NCI-H2029 (cell line): ENCODE measurements at places on chromosomes 1 and 21.
A peak's percentile ranks its signal among the peaks of the same experiment; 100 is the strongest.

DNA sequence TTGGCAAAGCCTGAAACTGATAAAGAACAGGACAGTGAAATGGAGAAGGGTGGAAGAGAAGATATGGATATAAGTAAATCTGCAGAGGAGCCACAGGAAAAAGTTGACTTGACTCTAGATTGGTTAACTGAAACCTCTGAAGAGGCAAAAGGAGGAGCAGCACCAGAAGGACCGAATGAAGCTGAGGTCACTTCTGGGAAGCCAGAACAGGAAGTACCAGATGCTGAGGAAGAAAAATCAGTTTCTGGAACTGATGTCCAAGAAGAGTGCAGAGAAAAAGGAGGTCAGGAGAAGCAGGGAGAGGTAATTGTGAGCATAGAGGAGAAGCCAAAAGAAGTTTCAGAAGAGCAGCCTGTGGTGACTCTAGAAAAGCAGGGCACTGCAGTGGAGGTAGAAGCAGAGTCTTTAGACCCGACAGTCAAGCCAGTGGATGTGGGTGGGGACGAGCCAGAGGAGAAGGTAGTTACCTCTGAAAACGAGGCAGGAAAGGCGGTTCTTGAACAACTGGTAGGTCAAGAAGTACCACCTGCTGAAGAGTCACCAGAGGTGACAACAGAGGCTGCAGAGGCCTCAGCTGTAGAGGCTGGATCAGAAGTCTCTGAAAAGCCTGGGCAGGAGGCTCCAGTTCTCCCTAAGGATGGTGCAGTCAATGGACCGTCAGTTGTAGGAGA lies 16.3 kb downstream of the CCDC17 start:
- DNase-seq = no peak

DNA sequence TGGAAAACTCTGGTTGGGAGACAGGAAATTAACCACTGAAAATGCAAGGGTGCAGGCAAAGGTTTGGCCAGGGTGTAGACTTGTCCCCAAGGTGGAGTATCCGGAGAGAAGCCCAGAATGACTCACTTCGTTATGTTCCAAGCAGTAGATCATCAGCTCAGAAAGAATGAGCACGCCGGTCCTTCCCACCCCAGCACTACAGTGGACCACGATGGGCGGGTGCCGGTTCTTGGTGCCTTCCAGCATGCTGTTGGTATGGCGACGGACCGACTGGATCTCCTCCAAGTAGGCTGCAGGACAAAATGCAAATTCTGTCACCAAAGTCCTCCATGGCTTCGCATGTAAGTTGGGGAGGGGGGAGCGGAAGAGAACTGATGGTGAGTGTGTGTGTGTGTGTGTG lies 83.4 kb downstream of the SMYD2 start:
- no peak for DNase-seq

DNA sequence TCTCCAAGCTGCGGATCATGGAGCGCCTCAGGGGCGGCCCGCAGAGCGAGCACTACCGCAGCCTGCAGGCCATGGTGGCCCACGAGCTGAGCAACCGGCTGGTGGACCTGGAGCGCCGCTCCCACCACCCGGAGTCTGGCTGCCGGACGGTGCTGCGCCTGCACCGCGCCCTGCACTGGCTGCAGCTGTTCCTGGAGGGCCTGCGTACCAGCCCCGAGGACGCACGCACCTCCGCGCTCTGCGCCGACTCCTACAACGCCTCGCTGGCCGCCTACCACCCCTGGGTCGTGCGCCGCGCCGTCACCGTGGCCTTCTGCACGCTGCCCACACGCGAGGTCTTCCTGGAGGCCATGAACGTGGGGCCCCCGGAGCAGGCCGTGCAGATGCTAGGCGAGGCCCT lies 2.7 kb downstream of the CPTP start:
- no peak for DNase-seq

DNA sequence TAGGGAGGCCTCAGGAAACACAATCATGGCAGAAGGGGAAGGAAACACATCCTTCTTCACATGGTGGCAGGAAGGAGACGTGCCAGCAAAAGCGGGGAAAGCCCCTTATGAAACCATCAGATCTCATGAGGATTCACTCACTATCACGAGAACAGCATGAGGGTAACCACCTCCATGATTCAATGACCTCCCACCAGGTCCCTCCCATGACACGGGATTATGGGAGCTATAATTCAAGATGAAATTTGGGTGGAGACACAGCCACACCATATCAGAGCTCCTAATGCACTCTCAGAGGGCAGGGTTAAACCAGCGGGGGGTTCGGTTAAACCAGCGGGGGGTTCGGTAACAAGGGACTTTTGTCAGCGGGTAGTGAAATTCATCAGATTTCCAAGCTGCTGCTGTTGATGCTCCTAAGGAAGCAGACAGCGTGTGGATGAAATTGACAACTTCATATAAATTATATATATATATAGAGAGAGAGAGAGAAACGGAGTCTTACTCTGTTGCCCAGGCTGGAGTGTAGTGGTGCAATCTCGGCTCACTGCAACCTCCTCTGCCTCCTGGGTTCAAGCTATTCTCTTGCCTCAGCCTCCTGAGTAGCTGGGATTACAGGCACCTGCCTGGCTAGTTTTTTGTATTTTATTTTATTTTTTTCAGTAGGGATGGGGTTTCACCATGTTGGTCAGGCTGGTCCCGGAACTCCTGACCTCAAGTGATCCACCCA lies 4.2 kb downstream of the CSTB start:
- no peak for DNase-seq

GRCh38 chr1:32357614-32358013 lies 4.7 kb downstream of the FAM229A start:
- no peak for DNase-seq

- no peak for DNase-seq
Observed at GRCh38 chr1:236156512-236157208, 14.3 kb downstream of the GPR137B start.

GRCh38 chr1:20730690-20731056 lies 1.8 kb downstream of the SH2D5 start:
- no peak for DNase-seq

- DNase-seq = no peak
Observed at GRCh38 chr1:100441651-100442050, 89.3 kb downstream of the CDC14A start.

- no peak for DNase-seq
Observed at GRCh38 chr1:52597912-52598311, 4.3 kb upstream of the GPX7 start.

DNA sequence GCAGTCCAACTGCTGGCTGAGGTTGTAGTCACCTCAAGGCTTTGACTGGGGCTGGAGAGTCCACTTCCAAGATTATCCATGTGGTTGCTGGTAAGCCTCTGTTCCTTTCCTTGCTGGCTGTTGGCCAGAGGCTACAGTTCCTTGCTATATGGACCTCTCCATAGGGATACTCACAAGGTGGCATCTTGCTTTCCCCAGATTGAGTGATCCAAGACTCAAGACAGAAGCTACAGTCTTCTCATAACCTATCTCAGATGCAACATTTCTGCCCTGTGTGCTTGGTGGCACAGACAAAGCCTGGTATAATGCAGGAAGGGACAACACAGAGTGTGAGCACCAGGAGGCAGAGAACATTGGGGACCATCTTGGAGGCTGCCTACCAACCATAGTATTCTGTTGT lies 111.8 kb downstream of the FNBP1L start:
- DNase-seq = no peak

GRCh38 chr1:8681911-8682310 lies 135.5 kb downstream of the RERE start:
- DNase-seq = no peak

- no peak for DNase-seq
Observed at GRCh38 chr1:14138135-14138506, 438.1 kb downstream of the PRDM2 start.

DNA sequence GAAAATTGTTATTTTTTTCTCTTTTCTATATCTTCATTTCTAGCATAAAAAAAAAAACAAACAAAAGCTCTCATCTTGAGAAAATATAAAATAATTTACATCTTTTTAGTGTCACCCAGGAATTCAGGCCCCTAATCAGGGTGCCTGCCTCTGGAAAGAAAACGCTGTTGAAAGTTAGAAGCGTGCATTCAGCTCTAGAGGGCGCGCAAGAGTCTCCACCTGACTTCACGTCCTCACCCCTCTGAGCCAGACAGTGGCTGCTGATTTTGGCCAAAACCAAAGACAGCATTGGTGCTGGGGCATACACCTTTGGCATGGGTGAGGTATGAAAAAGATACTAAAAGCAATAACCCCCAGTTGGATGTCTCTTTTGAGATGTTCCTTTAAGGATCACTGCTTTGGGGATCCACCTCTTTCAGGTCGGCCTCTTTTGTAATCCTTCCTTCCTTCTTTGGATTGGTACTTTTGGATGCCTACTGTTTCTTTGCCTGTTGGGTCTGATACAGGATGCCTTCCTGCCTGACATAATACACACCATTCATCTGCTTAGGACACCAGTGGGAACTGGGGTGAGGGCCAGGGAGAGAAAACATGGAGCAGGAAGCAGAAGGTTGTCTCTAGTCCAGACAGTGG lies 77.6 kb upstream of the CHRM3 start:
- DNase-seq = no peak

DNA sequence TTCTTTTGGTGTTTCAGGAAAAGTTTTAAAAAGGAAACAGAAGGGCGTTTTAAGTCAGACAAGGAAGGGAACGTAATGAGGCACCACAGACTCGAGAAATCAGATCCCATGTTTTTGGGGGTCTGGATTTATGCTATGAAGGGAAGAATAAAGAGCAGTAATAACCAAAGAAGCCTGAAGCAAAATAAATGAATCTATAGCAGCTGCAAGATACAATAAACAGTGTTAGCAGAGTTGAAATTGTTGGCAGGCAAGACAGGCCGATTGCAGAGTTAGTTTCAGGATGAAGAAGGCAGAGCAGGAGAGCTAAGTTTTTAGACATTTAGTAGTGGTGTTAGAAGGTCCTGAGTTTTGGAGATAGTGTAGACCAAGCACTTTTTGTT lies 425 bp downstream of the DDR2 start:
- DNase-seq = no peak

DNA sequence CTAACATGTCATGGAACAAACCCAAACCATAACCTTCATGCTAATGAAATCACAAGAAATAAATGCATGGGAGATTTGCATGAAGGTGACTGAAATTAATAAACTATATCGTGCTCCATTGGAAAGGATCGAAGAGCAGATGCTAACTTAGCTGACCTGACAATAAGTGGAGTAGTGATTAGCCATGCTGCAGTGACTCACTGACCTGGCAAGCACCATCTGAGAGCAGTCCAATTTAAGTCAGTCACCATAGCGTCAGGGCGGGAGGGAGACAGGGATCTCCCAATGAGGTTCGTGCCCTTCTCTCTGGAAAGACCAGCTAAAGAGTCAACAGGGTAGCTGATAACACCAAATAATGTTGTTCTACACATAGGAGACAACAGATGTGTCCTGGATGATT lies 21.5 kb downstream of the OLIG2 start:
- DNase-seq = no peak

DNA sequence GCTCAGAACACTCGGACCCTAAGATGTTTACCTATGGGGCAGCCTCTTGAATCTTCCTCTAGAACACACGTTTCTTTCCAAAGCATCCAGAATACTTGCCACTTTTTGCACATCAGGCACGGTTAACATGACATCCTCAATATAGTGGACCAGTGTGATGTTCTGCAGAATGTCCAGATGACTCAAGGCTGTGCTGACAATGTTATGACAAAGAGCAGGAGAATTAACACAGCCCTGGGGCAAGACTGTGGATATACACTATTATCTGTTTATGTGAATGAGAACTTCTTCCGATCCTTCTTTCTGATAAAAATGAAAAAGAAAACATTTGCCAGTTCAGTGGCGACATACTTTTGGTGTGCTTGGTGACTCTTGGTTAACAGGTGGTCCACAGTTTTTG lies 154.3 kb downstream of the PDE4B start:
- DNase-seq = no peak

GRCh38 chr21:17644186-17644585 lies 31.5 kb upstream of the BTG3 start:
- no peak for DNase-seq

DNA sequence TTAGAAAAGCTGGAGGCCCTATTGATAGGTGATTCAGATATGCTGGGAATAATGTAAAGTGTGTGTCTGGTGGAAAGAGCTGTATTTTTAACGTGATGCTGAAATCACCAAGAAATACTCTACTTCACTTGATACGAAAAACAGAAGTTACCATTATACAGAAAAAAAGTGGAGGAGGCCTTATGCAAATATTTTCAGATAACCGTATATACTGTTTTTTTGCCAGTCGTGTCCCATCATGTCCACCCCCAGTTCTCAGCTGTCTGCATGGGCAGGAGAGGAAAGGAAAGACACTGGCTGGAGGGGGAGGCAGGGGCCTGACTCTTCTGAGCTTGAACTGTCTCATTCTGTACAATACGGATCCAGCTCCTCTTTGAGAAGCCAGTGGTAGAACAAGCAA lies 51.1 kb downstream of the KCNJ6 start:
- DNase-seq = no peak

GRCh38 chr1:7234471-7234755 lies 449.2 kb downstream of the CAMTA1 start:
- DNase-seq = no peak

DNA sequence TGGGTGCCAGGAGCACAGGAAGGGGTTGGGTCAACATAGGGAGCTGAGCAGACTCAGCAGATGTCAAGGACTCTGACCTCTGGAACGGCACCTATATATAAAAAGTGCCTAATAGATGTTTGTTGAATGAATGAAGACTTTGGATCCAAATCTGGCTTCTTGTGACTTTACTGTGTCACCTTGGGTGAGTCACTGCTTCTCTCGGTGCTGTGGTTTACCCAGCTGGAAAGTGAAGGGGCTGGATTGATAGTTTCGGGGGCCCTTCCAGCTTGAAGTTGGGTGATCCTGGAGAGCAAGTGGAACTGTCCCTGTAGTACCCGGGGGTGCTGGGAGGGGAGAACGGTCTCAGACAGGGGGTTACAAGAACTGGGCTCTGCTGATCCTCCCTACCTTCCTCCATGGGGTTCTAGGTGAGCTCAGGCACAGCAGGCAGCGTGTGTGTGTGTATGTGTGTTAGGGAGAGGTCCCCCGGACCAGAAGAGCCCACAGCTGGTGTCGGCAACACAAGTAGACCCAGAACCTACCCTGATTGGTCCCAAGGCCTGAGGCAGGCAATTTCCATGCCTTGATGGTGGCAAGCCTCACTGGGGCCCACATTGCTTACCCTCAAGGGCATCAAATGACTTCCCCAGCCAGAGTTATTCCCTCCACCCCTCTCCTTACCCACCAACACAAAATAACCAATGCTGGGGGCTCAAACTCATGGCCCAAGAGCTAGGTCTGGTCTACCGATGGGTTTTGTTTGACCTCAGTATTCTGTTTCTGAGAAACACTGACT lies 5.5 kb upstream of the PADI1 start:
- DNase-seq = no peak

DNA sequence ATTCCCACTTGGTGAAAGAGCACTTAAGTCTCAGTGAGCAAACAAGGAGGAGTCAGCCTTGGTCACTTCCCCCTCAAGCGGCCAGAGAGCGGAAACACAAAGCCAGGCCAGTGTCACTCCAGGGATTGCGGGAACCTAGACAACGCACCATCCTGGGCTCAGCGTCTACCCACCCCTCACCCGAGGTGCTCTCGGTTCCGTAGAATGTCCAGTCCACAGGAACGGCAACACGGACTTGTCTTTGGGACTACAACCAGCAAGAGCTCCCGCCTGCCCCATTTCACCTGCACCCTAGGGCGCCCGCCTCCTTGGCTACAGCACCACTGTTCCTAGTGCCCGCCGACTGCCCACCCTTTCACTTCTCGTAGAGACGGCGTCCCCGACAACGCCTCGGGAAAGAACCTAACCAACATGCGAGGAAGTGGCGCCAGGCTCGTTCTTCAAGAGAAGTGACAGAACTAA lies 509 bp downstream of the GDAP2 start:
- DNase-seq = peak; percentile 30
